ENCODE measurements at places on chromosomes 6 and 20.

GRCh38 chr6:84333842-84334241 is 106.4 kb upstream of the CEP162 start:
- DNase-seq, result no peak

GRCh38 chr20:37839432-37839827 is 63.5 kb upstream of the VSTM2L start:
- DNase-seq, result no peak

DNA sequence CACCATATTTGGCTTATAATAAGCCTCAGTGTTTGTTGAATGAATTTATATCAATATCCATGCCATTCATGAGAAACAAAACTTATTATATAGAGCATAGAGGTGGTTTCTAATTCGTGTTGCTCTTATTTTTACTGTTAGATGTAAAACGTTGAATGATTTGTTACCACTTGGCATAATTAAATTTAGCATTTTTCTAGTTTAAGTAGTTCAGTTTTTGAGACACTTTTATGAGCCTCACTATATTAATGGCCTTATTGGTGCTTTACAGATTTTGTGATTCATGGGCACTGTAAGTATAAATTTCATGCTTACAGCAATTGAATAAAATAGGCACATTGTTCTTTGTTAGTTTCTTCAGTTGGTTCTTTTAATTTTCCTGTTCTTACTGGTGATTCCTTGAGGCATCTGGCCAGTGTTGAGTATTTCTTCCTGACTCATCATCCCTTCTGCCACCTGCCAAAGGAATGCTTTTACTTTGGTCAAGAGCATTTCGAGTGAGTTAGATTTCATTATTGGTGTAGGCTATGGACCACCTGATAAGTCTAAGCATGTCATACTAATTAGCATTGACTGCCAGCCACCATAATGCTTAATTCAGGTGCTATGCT is 34.8 kb downstream of the CDKAL1 start:
- DNase-seq, result no peak

DNA sequence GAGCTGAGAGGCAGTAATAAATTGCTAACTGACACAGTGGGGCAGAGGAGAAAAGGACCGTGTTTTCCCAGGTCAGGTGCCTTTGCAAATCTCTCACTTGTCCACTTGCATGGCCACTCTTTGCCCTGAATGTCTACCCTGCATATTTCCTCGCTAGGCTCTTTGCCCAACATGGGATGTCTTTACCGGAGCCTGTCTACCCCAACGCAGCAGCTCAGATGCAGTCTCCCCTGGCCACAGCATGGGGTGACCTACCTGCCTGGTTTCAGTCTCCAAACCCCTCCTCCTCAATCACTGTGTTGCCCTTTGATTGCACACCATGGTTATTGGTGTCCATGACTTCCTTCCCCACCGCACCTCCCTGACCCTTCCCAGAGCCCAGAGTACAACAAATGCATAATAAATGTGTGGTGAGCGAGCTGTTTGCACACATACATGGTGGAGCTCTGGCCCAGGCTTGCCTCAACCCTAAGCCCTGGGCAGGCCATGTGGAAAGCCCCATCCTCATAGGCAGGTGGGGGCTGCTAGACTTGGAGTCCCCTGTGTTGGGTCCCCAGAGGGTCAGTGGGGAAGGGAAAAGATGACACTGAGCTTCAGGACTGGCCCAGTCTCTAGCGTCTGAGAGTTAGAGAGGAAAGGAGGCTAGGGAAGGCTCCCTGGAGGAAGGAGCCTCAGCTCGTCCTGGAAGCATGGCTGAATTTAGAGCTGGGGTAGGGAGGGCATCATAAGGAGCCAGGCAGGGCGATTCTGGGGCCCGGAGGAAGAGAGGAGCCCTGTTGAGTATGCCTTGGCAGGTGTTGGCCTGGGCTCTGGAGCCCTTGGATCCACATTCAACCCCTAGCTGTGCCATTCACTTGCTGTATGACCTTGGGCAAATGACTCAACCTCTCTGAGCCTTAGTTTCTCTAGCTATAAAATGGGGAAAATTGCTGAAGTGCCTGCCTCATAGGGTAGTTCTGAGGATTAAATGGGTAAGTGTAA is 4.4 kb upstream of the BPIFB6 start:
- no peak for DNase-seq

- DNase-seq, result no peak
These were observed 596.1 kb upstream of the CITED2 start for GRCh38 chr6:139970591-139970991.

- DNase-seq, result no peak
These were observed 210.5 kb downstream of the ERMARD start for GRCh38 chr6:169961772-169962561.

DNA sequence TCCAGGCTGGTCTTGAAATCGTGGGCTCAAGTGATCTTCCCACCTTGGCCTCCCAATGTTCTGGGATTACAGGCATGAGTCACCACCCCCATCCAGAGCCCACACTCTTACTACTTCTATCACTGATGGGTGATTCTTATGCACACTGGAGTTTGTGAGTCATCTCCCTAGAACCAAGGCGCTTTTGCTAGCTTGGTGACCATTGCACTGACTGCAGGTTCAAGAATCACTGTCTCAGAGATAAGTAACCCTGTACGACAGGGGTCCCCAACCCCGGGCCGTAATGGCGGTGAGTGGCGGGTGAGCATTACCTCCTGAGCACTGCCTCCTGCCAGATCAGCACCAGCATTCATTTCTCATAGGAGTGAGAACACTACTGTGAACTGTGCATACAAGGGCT is 118.8 kb downstream of the MAP3K7 start:
- no peak for DNase-seq

- DNase-seq, result no peak
These were observed 307.2 kb upstream of the THEMIS start for GRCh38 chr6:128208078-128208477.

DNA sequence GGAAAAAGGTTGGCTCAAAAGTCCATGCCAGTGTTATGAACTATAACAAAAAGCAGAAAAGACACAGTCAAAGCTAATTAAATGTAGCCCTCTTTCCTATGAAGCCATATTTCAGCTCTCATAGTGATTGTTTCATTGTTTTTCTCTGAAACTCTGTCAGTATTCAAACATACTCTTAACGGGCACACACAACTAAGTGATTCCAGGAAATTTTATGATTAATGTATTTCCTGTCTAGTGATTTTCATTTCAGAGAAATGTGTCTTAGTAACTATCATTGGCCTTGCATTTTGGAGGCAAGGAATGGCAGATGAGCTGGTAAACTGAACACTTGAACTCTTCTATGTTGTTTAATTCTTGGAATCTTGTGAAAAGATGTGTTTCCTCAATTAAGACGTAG is 68.0 kb downstream of the CLVS2 start:
- no peak for DNase-seq
